ENCODE measurements at places on chromosomes 16 and 17.
A peak's percentile ranks its signal among the peaks of the same experiment; 100 is the strongest.

- DNase-seq, result no peak
These were observed 3.7 kb downstream of the CRISPLD2 start for GRCh38 chr16:84823484-84823883.

GRCh38 chr16:12576878-12577277 is 226.8 kb downstream of the CPPED1 start:
- DNase-seq, result no peak

DNA sequence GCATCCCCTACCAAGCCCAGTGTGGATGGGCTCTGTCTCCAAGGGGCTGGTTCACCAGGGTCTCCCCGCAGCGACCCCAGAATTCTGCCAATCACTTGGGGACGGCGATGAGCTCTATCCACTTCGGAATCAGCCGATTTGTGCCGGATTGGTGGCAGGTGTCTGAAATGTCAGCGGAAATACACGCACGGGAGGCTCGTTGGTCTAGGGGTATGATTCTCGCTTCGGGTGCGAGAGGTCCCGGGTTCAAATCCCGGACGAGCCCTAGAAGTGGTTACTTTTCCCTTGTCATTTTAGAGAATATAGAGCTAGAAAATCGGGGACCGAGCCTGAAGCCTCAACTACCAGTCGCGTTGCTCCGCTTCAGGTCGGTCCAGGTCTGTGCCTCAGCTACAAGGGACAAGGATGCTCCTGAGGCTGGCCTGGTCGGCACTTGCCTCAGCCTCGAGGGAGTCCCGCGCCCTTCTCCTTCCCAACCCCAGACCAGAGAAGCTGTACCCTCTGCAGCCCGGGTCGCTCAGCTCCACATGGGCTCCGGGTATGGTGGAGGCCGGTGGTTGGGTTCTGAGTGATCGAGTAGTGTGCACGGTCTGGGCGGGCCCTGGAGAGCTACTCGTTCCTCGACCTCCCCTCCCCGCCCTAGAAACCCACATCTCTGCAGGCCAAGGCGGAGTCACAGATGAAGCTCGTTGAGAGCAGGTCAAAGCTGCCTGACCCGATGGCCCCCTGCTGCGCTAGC is 16.0 kb upstream of the OR1F1 start:
- DNase-seq, result no peak

GRCh38 chr17:69884356-69884755 is 190.7 kb upstream of the KCNJ16 start:
- no peak for DNase-seq

DNA sequence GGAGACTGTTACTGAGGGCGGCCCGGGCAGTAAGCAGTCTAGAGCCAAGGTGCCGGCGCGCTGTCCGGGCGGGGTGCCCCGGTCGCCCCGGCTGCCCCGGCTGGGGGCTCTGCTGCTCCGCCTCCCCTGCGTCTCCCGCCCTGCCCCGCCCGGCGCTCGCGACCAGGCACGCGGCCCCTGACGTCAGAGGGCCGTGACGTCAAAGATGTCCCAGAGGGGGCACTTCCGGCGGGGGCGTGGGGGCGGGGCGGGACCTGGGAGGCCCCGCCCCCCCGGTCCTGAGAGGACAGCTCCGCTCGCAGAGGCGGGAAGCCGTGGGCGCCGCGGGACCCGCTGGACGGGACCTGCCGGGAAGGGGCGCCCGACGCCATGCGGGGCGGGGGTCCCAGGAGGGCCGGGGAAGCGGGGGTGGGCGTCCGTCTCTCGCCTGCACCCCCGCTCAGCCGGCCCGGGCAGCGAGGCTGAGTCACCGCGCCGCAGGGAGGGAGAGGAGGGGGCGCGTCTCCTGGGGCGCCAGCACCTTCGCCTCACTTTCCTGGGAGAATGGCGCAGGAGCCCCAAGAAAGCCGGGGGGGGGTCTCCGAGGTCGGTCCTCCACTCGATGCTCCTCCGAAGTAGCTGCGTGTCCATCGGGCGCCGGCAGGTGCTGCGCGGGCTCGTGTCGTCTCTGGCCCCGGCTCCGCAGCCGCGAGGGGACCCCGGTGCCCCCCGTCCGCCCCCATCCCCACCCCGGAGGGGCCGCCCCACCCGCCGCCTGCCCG is 4.4 kb upstream of the HIC1 start:
- DNase-seq, result peak; percentile 75
